NB4 (cell line): ENCODE measurements at places on chromosomes 2 and 18.

DNA sequence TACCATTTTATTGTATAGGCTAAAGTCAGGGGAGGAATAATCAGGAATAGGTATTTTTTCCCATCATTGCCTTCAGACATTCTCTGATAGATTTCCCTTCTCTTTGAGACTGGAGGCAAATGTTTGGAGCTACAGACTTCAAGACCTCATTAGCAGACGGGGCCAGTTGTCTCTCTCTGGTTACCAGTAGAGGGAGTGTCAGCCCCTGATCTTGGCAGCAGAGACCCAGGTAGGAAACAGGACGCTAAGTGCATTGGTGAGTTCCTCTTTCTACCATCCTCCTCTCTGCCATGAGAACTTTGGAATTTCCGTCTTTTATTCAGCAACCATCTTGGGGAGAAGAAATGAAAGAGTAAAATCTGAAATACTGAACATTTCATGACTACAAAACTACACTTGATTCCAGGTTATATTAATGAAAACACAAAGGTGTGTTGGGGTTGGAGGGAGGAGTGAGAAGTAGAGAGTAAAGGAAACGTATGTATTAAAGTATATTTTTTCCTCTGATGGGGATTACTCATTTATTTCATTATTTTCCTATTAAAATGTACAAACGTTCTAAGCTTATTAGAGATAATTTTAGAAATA is 186.2 kb upstream of the GCFC2 start:
- DNase-seq, result peak; percentile 73

- DNase-seq, result no peak
These were observed 35.6 kb upstream of the CREB1 start for GRCh38 chr2:207494137-207494536.

GRCh38 chr2:100929147-100929546 is 72.9 kb upstream of the RPL31 start:
- DNase-seq, result no peak

DNA sequence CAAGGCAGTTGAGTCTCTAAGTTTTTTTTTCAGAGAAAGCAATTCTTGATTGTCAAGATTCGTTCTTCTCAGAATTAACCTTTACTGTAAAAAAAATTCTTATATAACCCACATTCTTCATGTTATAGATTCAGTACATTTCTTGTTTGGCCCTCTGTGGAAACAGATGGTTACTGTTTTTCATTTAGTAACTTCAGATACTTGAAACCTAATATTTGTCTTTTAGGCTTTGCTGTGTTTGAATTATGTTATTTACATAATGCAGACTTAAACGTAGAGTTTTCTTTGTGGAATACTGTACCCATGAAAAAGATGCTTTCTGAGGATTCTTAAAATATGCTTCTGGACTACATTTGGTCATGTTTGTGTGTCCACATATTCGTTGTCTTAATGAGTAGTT is 48.2 kb downstream of the EML4 start:
- DNase-seq, result no peak

GRCh38 chr18:73355121-73355520 is 487.3 kb upstream of the NETO1 start:
- DNase-seq, result no peak

GRCh38 chr2:174158003-174158402 is 90.3 kb downstream of the OLA1 start:
- peak; percentile 55 for DNase-seq

DNA sequence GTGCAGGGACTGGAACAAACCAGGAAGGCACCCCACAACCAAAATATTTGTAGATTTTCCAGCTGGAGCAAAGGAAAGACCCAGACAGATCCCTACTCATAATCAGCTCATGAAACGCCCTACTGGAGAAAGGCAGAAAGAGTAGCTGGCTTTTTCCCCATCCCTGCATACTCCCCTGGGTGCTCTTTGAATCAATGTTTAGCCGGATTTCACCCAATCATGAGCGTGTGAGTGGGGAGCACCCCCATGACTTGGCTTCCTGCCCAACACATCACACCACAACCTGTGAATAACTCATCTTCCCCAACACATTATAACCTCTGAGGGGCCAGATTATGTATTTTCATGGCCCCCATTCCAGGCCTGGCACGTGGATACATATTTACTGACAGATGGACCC is 35.1 kb upstream of the SLC14A1 start:
- DNase-seq, result peak; percentile 58

GRCh38 chr2:130150181-130151144 is 5.6 kb upstream of the CCDC74B start:
- DNase-seq, result no peak

DNA sequence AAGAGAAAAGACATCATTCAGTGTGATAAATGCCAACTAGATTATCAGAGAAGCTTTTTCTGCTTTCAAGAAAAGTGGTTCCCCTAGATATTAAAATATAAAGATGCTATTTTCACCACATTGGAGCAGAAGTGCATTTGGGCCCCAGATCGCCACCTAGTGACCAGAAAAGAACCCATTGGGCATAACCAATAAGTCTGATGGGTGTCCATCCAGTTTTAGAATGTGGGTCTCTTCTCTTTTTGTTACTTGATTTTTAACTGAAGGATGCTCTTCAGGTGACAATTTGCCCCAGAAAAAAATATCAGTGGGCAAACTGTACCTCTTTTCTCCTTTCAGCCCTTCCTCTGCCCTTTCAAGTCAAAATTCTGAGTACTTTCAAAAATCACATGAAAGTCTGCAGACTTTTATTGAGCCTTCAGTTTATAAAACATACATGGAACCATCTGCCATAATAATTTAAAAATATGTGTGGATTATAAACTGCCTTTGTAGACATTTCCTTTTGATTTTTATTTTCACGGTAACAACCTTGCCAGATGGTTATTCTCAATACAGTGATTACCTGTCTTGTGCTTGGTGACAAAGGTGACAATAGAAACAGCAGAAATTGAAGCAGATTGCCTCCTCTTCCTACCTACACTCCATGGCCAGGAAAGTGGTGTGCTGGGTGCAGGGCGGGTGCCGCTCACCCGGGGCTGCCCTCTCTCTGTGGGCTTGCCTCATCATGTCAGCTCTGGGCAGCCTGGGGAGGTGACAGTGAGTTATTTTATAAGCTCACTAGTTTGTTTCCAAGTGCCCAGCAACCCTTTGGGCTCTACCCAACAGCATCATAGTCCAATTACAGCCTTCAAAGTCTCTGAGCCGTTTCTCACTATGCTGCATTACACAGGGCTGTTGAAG is 124.5 kb downstream of the DCDC2C start:
- peak; percentile 37 for DNase-seq

- DNase-seq, result no peak
These were observed 35.9 kb upstream of the KLF11 start for GRCh38 chr2:10007435-10007834.

DNA sequence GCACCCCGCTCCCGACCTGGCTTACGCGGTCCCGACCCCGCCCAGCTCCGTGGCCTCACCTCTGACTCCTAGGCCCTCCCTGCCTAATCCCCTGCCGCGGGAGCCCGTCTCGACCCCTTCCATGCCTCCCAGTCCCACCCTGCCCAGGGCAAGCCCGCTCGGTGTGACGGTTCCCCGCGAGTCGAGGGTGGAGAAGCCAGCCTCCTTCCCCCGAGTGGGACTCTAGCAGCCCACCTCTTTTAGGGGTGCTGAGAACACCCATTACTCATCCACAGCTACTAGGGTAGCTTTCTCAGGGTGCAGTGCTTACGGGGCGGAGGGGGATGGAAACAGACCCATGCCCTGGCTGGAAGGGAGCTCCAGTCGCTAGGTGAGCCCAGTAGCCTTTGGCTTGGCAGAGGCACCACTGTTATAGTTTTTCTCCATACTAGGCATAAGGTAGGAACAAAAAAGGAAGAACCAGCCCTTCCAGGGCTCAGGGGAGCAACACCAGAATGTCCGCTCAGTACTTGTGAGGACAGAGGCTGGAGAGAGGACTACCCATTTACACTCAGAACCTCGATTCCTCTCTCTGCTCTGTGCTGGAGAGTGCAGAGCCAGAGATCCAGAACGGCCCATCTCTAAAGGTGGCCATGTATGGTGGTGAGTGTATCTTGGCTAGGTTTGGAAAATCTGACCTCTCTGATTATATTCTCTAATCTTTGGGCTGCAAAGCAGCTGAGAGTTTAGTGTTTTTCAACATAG is 606 bp downstream of the AGBL5 start:
- peak; percentile 54 for DNase-seq

- DNase-seq, result no peak
These were observed 150.2 kb downstream of the NCKAP5 start for GRCh38 chr2:133418021-133418420.
